NCI-H82 (cell line): ENCODE measurements at places on chromosomes 12 and 14.

DNA sequence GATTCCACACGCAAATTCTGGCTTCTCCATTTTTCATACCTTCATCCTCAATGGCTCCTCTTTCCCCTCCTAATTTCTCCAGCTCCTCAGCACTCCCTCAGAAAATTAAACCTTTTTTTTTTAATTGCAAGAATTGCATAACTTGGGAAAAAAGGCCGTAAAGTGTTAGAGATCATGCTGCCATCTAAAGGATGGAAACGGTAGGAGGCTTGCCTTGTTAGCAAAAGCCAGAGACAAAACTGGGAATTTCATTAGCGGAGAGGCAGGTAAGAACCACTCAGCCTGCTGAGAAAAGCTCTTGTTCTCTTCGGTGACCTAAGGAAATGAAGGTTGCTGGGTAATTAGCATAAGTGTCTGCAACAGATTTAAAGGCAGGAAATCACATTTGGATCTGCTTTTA, 204.3 kb downstream of the AEBP2 start:
- peak; percentile 36 for DNase-seq

- no peak for DNase-seq
Observed at GRCh38 chr12:508795-509194, 49.1 kb downstream of the B4GALNT3 start.

DNA sequence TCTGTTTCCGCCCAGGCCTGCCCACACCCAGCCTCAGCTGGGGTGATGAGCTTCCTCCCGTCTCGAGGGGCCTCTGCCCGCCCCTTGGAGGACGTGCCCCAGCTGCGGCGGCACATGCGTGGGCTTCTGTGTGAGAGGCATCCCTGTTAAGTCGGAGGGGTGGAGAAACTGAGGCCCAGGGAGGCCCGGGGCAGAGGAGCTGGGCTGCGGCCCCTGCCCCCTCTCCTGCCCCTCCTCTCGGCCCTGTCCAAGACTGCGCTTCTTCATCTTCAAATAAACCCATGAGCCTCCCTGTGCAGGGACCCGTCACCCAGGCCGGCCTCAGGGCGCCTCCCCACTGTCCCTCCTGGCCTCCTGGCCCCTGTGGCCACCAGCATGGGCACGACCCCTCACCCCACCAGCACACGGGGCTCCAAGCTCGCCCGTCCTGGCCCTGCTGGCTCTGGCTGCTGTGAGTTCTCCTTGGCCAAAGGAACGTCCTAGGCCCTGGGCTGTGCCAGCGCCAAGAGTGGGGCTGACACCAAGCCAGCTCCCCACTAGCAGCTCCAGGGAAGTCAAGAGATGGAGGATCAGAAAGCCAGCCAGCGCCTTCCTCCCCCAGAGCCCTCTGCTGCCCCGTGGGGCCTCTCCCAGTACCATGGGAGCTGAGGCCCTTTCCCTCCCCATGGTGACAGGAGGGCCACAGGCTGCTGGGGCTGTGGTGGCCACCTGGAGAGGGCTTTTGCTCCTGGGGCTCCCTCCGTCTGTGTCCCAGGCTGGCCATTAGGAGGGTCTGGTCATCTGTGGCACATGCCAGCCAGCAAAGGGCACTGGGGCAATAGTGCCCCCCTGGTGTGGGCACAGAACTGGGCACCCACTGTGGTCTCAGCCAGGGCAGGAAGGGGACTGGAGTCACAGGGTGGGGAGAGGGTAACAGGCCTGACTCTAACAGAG, 180.4 kb downstream of the KIF26A start:
- DNase-seq: no peak

GRCh38 chr14:88026890-88027289, 22.0 kb downstream of the GPR65 start:
- DNase-seq: peak; percentile 23

GRCh38 chr12:123319826-123320225, 44.8 kb downstream of the SBNO1 start:
- DNase-seq: no peak

DNA sequence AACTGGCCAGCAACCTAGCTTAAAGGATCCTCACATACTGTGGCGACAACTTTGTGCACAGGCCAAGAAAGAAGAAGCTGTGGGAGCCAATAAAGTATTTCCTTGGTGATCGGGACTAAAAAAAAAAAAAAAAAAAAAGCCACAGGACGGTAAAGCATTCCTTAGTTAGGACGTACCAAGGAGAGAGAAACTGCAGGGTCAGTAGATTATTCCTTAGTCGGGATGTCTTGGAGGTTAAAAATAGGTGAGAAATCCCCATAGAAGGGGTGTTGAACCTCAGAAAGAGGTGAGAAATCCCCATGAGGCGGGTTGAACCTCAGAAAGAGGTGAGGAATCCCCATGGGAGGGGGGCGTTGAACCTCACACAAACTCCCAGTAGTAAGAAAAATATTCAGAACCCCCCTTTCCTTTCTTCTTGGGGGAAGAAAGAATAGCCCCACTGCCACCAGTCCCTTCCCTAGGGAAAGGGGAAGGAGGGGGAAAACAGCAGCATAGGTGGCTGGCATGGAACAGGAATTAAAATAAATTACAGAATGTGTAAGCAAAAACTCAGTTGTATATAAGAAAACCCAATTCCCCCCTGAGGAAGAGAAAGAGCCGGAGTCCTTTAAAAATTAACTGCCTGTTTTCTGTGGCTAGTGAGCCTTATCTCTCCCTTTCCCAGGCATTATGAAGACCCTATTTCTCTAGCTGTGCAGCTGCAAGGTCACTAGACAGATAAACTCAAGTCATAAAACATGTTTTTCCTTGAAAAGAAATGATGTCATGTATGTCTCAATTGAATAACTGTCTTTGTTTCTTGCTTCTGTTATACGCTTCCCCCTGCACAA, 26.8 kb downstream of the KLRK1 start:
- no peak for DNase-seq

DNA sequence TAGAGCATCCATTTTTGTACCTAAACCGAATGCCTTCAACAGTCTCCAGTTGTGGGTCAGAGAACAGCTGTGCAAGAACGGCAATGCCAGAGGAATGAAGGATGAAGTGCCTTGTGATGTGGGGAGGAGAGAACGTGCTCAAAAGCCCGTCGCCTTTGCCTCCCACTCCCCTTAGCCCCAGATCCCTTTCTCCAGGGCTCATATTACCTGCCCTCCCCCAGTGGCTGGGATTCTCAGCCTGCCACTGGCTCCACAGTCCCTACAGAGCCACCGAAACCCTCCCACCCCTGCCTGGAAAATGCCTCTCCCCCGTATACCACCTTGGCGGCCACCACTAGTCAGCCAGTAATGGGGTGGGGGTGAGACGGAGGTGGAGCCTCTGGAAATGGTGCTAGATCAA, 158.5 kb downstream of the ZFP36L1 start:
- peak; percentile 60 for DNase-seq

DNA sequence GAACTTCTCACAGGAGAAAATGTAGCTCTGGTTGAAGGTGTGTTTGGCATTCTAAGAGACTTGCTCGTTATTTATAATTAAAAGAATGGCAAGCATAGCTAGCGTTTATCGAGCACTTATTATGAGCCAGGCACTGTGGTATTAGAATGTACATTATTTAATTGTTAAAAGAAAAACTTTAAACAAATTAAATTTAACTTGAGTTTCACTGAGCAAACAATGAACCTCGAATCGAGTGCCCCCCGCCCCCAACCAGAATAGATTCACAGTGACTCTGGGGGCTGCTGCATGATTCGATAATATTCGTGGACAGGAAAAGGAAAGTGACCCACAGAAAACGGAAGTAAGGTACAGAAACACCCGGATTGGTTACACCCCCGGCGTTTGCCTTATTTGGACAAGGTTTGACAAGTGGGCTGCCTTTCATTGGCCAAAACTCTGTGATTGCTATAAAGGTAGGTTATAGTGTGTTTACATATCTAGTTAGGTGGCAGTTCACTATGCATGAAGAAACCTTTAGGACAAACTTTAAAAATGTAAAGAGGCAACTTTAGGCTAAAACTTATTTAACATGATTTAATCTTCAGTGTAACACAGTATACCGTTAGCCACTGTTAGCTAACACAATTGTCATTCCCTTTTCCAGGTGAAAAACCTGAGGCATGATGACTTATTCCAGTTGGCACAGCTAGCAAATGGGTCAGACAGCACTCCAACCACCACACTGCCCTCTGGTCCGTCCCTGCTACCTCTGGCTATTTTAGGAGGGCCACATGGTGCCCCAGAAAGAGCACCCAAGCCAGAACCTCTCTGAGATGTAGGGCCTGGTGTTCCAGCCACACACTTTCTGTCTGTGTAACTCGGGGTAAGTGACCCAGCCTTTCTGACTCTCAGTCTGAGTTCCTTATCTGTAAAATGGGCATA, 7.1 kb downstream of the SCNN1A start:
- no peak for DNase-seq

- DNase-seq: no peak
Observed at GRCh38 chr12:2247596-2247995, 194.8 kb downstream of the CACNA1C start.

DNA sequence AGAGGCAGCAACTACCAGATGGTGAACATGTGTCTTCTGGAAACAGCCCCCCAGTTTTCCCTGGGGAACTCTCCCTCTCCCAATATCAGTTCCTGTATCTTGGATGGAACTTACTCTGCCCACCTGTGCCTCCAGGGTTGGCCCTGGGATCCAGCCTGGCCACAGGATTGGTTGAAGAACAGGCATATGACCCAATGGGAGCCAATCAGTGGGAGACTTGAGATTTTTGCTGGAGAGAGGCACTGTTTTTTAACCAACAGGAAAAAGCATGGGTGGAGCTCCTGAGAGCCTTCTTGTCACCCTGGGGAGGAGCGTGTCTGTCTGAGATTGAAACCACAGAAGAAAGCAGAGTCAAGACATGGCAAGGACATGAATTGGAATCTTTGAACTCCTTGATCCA, 33.6 kb upstream of the COX6A1 start:
- DNase-seq: peak; percentile 47

GRCh38 chr12:109775172-109775881, 57.9 kb downstream of the TRPV4 start:
- peak; percentile 90 for DNase-seq

DNA sequence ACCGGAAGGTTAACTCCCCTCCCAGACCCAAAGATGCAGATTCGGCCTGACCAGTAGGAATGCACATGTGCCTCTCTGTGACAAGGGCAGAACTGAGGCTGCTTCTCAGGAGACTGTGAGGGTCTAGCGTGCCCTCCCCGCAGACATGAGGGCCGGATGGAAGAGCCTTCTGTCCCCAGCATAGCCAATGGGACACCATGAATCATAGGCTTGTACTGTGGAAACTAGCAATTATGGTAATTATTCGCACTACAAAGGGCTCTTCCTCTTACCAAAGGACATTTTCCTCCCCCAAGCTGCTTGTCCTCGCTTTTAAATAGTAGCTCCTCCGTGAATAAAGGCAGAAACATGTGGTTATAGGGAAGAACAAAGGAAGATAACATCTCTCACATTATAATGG, 6.2 kb downstream of the COA8 start:
- no peak for DNase-seq

DNA sequence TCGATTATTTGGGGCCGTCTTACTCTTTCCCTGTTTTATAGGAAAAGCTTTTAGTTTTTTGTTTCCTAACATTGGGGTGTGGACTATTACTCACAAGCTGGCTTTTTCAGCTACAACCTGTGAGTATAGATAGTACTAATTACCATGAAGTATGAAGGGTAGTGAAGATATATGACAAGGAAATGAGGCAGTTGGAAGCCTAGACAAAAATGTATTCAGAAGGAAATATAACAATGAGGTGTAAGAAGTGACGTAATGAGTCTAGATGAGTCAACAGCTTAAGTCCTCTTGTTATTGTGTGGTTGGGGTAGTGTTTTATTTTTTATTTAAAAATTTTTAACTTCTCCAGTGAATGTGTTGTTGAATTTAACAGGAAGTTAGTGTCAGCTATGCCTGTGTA, 804.5 kb downstream of the NRXN3 start:
- no peak for DNase-seq

DNA sequence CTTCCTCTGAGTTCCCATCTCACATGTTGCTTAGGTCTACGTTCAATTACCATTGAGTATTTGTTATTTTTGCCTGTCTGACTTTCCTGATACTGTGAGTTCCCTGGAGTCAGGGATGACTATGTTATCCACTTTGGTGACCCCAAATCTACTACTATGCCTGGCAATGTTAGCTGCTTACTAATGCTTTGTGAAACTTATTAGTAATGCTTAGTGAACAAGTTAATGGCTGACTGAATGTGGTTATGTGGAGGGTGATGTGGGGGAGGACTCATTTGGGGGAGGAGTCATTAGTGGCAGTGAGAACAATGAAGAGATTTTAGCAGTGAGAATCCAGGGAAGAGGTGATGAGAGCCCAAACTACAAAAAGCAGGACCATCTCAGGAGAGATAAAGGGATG, 121.6 kb downstream of the KTN1 start:
- DNase-seq: no peak

GRCh38 chr12:50661300-50662115, 102.4 kb upstream of the ATF1 start:
- no peak for DNase-seq

DNA sequence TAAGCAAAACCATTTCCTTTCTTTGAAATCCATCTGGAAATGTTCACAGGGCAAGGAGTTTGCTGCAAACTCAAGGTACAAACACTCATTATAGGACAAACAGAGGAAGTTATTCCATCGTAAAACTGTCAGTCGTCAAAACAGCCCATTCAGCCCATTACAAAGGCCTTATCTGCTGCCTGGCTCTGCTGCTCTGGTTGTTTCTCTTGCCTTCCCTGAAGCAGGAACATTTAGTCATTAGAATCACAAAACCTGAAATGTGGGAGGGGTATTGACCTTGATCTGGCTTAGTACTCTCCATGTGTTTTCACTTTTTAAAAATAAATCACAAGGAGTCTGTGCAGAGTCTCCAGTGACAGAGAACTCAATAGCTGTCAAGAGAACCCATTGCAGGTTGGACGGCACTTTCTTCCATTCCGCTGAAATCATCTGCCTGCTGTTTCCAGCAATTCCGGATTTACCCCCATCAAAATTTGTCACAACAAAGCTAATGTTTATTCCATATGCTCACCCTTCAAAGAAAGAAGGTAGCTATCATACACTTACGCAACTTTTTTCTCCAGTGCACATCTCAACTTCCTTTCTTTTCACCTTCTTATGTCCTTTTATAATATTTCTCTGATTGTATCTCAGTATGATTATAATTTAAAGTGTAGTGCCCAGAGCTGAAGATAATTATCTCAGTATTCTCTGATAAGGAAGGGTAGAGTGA, 24.6 kb upstream of the ITPR2 start:
- no peak for DNase-seq

GRCh38 chr12:2832550-2833127, 2.2 kb downstream of the NRIP2 start:
- DNase-seq: no peak

- peak; percentile 94 for DNase-seq
Observed at GRCh38 chr14:57533214-57533613, 39.6 kb upstream of the CCDC198 start.

DNA sequence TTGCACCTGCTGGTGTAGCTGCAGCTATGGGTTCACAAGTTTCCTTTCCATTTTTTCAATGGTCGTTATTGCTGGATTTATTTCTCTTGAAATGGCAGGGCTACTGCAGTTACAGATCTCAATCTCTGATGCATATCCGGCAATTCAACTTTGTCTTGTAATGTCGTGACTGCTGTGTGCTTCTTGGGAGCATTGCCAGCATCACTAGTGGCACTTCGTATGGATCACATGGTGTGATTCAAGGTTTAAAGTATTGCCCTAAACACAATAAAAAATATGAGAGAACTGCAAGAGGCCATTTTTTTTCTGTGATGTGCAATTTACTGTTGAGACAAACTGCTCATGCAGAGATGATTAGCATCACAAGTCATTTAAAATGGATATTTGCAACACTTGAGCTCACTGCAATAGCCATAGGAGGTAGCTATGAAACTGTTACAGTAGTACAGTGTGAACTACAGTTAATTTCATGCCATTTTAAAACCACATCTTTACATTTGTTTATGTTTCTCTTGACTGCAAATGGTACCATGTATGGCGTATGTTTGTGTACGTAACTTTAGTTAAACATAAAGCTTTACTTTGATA, 217.4 kb upstream of the PDE3A start:
- DNase-seq: no peak
